ENCODE measurements at places on chromosomes 13 and 19.

GRCh38 chr13:33723772-33724435, 94.0 kb upstream of the RFC3 start:
- DNase-seq, result peak; percentile 95

GRCh38 chr13:106042996-106043581, 492.4 kb downstream of the EFNB2 start:
- no peak for DNase-seq

DNA sequence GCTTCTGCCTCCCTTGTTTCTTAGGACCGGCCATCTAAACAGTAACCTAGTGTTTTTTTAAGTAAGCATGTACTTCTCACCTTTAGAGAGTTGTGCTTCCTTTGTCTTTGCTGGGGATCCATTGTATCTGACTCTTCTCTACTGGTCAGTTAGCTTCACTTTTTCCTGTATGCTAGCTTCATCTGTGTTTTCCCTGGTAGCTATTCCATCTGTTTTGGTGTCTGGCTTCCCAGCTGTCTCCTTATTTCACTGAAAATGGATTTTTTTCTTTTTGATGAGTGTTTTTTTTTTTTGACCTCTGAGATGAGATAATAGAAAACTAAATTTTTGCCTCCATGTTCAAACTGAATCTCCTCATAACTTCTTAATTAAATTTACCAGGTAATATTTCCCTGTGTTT, 637.0 kb upstream of the SLC10A2 start:
- DNase-seq, result no peak

GRCh38 chr13:110835721-110836604, 78.9 kb downstream of the ANKRD10 start:
- DNase-seq, result peak; percentile 23

- DNase-seq, result peak; percentile 94
Measured at GRCh38 chr19:55086730-55087541, 11.3 kb downstream of the EPS8L1 start.

- DNase-seq, result no peak
Measured at GRCh38 chr19:2888731-2889224, 11.9 kb upstream of the ZNF57 start.

DNA sequence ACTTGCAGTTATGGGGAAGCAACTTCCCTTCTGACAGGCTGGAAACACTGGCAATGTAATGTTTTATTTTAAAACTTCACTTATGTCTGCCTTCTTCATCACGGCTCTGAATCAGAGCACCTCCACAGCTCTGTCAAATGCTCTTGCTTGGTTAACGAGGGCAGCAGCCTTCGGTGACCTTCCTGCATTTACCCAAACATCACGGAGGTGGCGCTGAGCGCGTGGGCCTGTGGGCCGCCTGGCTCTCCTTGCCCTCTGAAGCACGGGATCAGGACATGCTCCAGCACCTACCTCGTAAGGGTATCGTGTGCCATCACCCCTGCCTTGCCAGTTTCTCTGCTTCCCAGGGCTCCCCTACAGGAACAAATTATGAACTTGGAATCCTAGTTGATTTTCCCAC, 310.0 kb downstream of the TEX29 start:
- no peak for DNase-seq

GRCh38 chr19:4194353-4194752, 11.9 kb downstream of the ANKRD24 start:
- no peak for DNase-seq

DNA sequence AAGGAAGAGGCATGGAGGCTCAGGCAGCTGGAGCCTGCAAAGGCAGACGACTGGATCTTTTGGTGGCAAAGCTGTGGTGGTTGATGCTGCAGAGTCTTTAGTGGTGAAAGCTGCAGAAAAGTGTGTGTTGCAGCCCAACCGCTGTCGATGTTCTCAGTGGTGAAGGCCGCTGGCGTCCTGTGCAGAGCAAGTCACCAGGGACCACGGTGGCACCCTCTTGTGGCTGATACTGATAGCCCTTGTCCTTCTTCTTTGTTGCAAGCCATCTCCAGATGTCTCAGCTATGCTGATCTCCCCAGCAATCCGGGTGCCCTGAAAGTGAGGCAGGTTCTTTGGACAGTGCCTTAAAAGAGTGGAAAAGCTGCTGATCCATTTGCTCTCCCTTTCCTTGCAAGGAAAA, 610.9 kb upstream of the PCDH9 start:
- no peak for DNase-seq

GRCh38 chr13:37956536-37956935, 87.0 kb upstream of the TRPC4 start:
- no peak for DNase-seq

- DNase-seq, result no peak
Measured at GRCh38 chr13:101488734-101489133, 36.3 kb downstream of the ITGBL1 start.

- no peak for DNase-seq
Measured at GRCh38 chr19:4015705-4016402, 8.3 kb downstream of the PIAS4 start.

All from choroid plexus epithelial cell (primary cell).